ENCODE measurements at places on chromosomes 7 and 10. TPM values are rescaled to one million over a fixed set of nuclear protein-coding genes. Genes with fewer than 3 reads are reported as not detected.

- no peak for DNase-seq
Observed at GRCh38 chr10:96017191-96017687, 26.1 kb upstream of the CCNJ start.

- no peak for DNase-seq
Observed at GRCh38 chr7:54955696-54956420, 63.0 kb upstream of the EGFR start.

- no peak for DNase-seq
Observed at GRCh38 chr7:156906200-156906649, 13.2 kb upstream of the LMBR1 start.

- no peak for DNase-seq
Observed at GRCh38 chr7:96953676-96954513, 51.5 kb upstream of the DLX6 start.

DNA sequence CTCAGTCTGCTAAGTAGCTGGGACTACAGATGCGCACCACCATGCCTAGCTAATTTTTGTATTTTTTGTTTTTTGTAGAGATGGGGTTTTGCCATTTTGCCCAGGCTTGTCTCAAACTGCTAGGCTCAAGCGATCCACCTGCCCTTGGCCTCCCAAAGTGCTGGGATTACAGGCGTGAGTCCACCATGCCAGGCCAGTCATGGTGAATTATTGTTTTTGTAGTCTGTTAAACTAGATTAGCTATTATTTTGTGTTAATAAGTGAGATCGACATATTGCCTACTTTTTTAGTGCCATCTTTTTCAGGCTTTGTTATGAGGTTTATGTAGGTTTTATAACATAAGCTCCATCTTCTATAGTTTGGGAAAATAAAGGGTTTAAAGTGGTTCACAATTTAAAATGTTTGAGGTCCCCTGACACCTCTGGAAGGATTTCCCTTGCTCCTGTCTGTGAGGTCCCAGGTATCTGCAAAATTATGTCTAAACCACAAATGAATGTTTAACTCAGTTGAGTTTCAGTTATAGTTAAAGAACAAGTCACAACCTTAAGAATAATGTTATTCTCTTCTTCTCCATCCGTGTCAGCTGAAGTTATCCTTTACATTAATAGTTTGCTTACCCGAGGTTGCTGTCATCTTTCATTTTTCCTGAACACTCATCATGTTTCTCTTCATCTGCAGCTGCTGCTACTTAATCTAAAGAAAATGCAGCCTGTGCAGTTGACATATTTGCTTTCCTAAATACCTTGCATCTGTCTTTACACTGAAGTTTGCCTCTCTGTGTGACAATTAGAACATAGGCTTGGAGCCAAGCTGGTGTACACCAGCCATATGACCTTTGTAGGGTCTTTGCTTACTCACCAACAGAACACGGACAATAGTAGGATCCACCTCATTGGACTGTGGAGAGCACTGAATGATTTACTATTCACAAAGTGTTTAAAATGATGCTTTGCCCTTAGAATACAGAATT lies 8.9 kb upstream of the VSTM4 start:
- no peak for DNase-seq

GRCh38 chr10:123998197-123999141 lies 94.9 kb downstream of the CHST15 start:
- DNase-seq: no peak

- no peak for DNase-seq
Observed at GRCh38 chr7:156024201-156024600, 211.9 kb upstream of the SHH start.

GRCh38 chr7:116315803-116316202 lies 105.5 kb downstream of the TES start:
- DNase-seq: no peak

DNA sequence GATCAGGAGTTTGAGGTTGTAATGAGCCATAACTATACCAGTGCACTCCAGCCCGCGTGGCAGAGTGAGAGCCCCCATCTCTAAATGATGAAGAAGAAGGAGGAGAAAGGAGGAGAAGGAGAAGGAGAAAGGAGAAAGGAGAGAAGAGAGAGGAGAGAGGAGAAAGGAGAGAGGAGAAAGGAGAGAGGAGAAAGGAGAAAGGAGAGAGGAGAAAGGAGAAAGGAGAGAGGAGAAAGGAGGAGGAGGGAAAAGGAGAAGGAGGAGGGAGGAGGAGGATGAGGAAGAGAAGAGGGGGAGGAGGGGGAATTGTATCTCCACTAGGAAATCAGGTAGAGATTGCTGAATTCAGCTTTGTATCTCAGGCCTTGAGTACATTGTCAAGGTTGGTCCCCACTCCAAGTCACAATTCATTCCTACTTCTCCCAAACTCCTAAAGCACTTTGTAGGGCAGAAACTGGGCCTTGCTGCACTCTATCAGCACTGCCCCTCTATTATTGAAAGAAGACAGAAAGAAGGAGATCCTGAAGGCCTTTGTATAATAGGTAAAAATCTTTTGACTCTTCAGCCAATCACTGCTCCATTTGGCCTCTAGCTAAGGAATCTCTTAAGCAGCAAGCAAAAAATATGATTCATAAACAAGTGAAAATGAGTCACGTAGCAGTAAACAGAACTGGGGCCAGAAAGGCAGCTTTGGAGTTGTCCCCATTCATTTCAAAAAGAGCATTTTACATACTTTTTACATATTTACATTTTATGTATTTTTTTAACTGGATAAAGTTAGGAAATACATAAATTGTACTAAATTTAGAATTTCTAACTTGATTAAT lies 178.0 kb downstream of the IMMP2L start:
- DNase-seq: no peak

GRCh38 chr7:80637911-80638765 lies at the start of gene CD36:
TSS of gene CD36 (plus strand) at chr7:80638642. CDS start at chr7:80646741, 8,099 bp downstream.
- DNase-seq: no peak

Gene TTYH3
- 5.9 TPM for total RNA-seq

Gene HGF
- total RNA-seq: 1.3 TPM

Gene AHR
- 12.0 TPM for total RNA-seq

Gene MUC12
- total RNA-seq: not detected

Gene GRM8
- total RNA-seq: not detected

Gene ANKRD61
- 1.0 TPM for total RNA-seq

Gene UTF1
- not detected for total RNA-seq

Gene PDE6C
- not detected for total RNA-seq

Gene DCLRE1C
- 3.3 TPM for total RNA-seq

Gene MRM2
- total RNA-seq: 15.7 TPM

Gene SHH
- not detected for total RNA-seq

All from gastrocnemius medialis (tissue), 4 donors.